Non-pigmented ciliary epithelial cell (primary cell): ENCODE measurements at places on chromosomes 1 and 21.
A peak's percentile ranks its signal among the peaks of the same experiment; 100 is the strongest.

DNA sequence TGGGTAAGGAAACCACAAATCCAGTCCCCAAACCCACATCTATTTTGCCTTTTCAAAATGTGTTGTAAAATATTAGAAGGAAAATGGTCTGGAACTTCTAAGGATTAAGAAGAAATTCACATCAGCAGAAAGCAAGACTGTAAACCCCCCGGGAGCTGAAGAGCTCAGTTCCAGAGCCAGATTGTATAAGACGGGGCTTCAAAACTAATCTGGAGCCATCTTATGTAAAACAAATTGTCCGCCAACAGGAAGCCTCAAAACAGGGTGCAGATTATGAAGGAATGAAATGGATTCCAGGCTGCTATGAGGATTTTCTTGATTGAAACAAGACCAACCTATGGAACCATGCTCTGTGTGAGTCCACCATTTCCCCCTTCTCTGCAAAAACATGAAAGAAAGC is 25.1 kb upstream of the HUNK start:
- no peak for DNase-seq

- DNase-seq = no peak
These were observed 58.1 kb downstream of the CAPZB start for GRCh38 chr1:19427087-19427781.

DNA sequence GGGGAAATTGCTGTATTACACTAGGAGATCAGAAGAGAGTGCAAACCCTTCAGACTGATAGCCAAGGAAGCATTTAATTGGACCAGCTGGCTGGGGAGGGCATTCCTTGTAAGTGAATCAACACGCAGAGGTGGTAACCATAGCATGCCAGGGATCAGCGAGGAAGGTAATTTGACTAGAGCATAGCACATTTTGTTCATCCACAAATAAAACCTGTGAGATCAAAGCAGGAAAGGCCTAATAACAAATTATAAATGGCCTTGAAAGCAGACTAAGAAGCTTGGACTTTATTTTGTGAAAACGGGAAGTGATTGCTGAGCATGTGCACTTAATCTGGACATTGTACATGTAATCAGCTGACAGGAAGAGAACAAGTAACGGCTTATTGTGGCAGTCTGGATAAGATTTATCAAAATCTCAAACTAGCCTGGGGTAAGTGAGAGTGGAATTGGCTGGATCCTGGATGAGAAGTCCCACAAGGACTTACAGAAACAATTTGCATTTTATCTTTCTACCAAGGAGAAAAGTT is 11.7 kb upstream of the CD55 start:
- DNase-seq = peak; percentile 80

GRCh38 chr1:158248771-158249170 is 5.5 kb upstream of the CD1A start:
- DNase-seq = no peak

- DNase-seq = no peak
These were observed 66.6 kb downstream of the SPAG17 start for GRCh38 chr1:118118469-118118868.

DNA sequence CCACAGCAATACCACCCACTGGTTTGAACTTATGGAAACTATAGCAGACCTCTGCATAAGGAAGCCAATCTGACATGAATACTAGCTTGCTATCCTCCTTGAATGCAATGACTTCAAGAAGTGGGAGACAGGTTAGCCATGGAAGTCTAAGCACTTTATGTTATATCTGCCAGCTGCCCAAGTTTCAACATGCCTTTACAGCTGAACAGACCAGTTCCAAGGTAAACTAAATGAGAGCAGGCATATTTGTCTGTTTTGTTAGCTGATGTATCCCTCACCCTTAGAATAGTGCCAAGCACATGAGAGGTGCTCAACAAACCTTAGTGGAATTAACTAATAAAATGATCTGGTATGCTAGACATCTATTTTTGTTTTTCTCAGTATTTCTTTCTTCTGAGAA is 65.1 kb downstream of the ALG14 start:
- no peak for DNase-seq

GRCh38 chr1:75811211-75811981 is 14.7 kb downstream of the MSH4 start:
- DNase-seq = peak; percentile 35

DNA sequence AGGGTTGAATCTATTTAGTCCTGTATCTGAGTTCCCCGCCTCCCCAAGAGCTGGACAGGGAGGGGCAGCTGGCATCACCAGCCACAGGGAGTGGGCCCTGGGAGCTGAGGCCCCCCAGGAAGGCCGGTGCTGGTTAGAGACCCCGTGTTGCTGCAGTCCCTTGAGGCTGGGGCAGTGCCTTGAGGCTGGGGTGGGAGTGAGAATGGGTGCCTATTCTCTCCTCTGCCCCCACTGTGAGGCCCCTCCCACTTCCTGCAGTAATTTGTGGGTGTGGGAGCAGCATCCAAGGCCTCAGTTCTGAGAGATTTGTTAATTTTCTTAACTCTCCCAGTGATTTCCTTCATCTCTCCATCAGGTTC is 2.5 kb upstream of the TRAPPC3 start:
- DNase-seq = no peak

- DNase-seq = no peak
These were observed 15.2 kb downstream of the ZNF697 start for GRCh38 chr1:119632841-119633240.

DNA sequence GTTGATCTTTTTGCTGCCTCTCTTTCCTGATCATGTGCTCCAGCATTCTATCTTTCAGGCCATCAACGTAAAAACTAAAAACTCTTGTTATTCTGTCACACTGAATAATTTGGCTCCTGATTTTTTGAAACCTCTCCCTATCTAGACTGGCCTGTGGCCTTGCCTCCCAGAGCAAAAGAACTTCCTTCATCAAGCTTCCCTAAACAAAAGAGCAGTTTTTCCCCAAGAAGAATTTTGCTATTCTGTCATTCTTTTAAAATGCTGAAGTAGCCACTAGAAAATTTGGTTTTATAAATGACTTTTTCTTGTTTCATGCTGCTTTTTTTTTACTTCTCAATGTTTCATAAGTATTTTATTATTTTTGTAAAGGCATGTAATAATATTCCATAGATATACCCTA is 37.1 kb upstream of the CR2 start:
- DNase-seq = no peak

GRCh38 chr1:202562444-202563060 is 147.7 kb downstream of the SYT2 start:
- DNase-seq = no peak

GRCh38 chr1:95301614-95302013 is 67.6 kb downstream of the RWDD3 start:
- no peak for DNase-seq

- no peak for DNase-seq
These were observed 842.9 kb upstream of the ADGRL4 start for GRCh38 chr1:79849388-79849787.

DNA sequence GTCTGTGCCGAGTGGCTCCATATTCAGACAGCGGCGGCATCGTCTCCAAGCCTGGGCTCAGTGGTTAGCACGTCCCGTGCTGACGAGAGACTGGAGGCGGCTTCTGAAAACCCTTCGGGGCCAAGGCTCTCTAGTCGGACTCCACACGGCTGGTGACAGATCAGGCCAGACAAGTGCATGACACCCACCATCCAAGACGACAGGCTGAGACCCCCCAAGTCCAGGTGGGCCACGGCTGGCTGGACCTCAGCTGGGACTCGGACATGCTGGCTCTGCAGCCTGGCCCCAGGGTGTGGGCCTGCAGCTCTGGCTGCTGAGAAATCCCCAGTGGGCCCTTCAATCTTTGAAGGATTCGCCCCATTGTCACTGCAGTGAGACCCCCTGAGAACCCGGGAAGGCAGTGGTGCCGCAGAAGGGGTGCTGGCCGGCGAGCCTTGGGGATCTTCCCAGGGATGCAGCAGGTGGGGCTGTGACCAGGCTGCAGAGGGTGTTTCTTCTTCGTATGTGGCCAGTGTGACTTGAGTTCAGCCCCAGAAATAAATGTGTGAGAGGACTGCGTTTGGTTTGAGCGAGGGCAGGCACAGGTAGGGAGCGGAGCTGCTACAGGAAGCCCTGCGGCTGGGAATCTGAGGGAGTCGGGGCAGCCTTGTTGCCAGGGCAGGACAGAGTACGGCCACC is 15.9 kb upstream of the SLC19A1 start:
- no peak for DNase-seq

DNA sequence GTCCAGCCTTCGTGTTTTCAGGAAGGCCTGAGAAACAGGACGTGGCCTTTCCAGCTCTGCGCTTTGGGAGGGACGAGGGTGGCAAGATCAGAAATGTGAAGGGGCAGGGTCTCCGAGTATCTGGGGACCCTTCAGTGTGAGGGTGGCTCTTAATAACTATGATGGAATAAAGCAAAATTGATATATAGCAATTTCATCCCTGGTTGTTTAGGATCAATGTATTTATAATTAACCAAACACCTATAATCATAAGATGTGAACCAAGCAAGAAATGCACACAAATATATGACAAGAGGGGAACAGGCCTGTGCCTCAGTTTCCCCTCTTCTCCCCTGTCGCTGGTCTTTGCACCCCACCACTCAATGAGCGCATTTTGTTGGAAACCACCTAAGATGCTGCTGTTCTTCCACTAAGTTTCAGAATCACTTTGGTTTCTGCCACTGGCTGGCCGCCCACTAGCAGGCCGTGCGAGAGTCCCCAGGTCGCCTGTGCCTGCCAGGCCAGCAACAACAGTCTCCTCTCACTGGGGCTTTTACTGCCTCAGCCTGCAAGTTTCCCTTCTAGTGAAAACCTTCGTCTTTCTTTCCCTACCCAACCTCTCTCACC is 36.6 kb downstream of the UBASH3A start:
- no peak for DNase-seq

DNA sequence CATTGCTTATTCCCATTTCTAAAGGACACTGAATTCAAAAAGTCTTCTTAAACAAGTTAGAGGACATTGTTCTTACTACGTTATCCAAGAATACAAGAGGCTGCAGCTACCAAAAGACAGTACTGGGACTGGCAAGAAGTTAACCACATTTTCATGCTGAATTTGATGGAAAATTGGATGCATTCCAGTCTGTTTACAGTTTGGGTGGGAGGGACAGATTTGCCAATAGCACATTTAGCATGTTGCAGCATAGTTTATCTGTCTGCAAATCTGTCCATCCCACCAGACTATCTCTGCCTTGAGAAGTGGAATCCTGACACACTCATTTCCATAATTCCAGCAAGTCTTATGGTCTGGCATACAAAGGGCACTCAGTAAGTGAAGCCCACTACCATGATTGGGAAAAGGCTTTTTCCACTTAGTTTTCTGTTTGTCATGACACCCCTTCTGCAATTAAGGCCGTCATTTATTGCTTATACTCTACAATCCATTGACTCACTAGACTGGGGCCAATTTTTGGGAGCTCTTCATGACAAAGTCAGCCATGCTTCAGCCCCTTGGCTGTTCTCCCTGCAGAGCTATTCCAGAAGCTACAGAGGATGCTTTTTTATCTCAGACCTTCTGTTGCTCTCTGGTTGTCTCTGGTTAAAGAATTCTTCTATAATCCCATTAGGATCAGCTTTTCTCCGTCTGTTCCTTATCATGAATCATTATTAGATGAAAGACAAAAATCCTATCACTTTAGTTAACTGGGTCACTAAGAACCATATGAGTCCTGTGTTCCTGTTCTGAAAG is 355.8 kb upstream of the PTBP2 start:
- DNase-seq = no peak

DNA sequence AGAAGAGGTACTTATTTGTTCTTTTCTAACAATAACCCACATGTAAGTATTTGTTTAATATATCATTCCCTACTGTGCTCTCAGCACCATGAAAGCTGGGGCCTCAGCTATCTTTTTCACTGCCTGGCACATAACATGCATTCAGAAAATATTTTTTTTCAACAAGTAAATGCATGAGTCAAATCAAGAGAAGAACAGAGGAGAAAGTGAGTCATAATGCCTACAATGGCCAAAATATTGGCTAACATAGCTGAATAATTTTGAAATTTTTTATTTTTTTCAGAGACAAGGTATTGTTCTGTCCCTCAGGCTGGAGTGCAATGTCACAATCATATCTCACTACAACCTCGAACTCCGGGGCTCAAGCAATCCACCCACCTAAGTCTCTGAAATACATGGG is 252.2 kb upstream of the ADAMTS5 start:
- DNase-seq = no peak

- DNase-seq = no peak
These were observed 42.5 kb downstream of the ZBTB40 start for GRCh38 chr1:22494144-22494543.

- DNase-seq = no peak
These were observed 54.7 kb downstream of the VWA5B1 start for GRCh38 chr1:20345419-20345818.

GRCh38 chr1:212743901-212744475 is 44.3 kb upstream of the BATF3 start:
- DNase-seq = no peak

DNA sequence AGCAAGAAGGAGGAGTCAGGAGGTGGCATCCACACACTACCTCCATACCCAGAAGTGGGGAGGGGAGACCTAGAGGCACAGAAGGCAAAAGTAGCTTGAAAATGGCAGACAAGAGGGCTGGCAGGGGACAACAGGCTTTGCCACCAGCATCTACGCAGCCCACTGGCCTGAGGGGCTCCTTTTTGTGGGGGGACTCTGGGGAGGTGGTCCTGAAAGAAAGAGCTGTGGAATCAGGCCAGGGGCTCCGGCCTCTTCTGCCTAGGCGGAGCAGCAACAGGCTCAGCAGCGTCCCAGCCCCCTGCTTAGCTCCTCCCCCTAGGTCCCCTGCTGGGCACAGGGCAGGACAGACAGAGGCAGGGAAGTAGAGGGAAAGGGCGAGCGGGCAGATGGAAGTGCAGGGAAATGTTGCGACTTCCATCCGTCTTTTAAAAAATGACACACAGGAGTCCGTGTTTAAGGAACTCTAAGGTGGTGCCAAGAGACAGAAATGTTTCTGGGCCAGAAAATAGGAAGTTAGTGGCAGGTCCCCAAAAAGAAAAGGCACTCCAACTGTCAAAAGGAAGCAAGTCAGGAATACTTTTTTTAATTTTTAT is 10.0 kb upstream of the LEFTY2 start:
- DNase-seq = no peak

- DNase-seq = no peak
These were observed 23.2 kb downstream of the CDC42 start for GRCh38 chr1:22075718-22076117.

- no peak for DNase-seq
These were observed 101.0 kb upstream of the GUCA2B start for GRCh38 chr1:42052072-42052699.

- no peak for DNase-seq
These were observed 93.7 kb downstream of the TAS1R2 start for GRCh38 chr1:18765725-18766124.

DNA sequence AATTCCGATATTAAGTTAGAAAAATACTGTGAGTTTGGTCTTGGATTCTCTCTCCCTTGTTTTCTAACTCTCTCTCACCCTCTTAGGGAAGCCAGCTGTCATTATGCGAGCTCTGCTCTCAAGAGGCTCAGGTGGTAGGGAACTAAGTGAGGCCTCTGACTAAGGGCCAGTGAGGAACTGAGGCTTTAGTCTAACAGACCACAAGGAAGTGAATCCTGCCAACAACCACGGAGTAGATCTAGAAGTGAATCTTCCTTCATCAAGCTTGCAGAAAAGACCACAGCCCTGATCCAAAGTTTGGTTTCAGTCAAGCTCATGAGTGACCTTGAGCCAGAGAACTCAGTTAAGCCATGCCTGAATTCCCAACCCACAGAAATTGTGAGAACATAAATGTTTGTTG is 180.1 kb upstream of the PRMT6 start:
- DNase-seq = no peak
